ENCODE measurements at places on chromosomes 3 and 15.
A peak's percentile ranks its signal among the peaks of the same experiment; 100 is the strongest.

DNA sequence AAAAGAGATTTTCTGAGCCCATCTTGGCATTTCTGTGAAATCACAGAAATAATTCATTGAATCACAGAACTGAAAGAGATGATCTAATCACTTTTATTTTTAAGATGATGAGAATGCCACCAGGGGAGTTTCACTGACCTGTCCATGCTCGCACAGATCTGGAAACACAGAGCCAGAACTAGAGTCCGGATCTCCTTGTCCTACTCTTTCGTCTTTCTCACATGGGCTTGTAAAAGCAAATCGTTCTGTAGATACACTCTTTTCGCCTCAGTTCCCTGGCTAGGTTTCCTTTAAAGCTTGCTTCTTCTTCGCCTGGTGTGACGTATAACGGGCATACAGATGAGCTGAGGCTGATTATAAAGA, 122.5 kb upstream of the SPRED1 start:
- DNase-seq: no peak

DNA sequence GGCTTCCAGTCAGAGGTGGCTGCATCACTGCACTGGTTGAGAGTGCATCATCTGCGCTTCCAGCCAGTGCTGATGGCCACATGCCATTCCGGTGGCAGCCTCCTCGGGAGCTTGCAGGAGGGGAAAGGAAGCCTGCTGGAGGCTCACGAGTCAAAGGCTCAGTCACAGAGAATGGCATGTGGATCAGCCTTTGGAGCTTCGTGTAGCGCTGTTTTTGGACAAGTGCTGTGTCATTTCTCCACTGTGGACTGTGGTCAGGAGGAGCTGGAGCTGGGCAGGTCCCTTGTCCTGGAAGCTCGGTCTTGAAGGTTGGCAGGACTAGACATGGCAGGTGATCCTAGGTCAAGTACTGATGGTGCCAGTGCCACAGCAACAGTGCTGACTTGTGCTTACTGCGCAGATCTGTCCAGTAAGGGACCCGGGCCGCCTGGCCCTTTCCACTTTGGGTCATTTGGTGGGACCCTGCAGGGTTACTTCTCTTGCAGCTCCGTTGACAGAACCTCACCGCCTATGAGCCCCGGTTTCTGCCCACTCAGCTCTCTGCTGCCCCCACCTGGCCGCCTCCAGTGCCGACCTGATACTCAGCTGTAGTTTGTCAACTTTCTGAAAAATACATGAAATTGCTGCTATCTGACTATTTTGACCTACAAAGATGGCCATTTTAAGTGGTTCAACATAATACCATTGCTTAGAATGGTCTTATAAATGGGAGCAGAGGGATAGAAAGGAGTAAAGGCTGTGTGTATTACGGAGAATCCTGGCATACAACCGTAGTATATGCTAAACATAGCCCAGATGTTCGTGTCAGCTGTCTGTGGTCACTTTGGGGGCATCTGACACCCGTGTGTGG, 27.6 kb upstream of the TRPM1 start:
- peak; percentile 64 for DNase-seq

DNA sequence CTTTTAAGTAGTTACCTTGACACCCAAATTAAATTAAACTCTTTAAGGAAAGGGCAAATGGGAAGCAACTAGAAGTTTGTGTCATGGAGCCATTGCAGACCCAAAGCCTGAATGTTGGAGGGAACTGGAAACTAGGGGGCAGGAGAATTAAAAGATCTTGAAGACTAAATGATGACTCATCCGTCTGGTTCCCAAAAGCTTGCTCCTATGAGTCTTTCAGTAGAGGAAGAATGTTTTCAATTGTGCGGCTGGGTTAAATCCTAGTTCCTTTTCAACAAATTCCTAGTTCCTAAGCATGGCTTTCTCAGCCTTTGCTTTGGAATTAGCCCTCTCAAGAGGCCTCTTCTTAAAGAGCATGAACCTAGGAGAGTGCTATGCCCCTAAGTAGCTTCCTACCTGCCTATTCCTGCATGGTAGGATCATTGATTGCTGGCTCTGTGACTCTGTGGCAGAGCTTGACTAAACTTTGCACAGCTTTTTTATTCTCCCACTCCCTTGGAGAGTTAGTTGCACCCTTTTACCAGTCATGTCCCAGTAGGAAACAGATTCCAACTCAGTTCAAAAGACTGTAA, 17.7 kb downstream of the CLEC3B start:
- DNase-seq: no peak

DNA sequence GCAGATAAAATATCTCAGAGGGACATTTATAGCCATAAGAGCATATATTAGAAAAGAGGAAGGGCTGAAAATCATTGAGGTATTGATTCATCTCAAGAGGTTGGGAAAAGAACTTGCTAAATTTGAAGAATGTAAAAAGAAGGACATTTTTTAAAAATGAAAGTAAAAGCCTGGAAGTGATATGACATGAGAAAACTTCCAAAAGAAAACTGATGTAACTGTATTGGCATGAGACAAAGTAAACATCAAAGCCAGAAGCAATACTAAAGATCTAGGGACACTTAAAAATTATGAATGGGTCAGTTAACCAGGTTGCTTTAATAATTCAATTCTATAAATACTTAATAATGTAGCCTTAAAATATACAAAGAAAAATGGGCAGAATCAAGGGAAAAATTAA, 31.9 kb downstream of the CEP63 start:
- DNase-seq: no peak

DNA sequence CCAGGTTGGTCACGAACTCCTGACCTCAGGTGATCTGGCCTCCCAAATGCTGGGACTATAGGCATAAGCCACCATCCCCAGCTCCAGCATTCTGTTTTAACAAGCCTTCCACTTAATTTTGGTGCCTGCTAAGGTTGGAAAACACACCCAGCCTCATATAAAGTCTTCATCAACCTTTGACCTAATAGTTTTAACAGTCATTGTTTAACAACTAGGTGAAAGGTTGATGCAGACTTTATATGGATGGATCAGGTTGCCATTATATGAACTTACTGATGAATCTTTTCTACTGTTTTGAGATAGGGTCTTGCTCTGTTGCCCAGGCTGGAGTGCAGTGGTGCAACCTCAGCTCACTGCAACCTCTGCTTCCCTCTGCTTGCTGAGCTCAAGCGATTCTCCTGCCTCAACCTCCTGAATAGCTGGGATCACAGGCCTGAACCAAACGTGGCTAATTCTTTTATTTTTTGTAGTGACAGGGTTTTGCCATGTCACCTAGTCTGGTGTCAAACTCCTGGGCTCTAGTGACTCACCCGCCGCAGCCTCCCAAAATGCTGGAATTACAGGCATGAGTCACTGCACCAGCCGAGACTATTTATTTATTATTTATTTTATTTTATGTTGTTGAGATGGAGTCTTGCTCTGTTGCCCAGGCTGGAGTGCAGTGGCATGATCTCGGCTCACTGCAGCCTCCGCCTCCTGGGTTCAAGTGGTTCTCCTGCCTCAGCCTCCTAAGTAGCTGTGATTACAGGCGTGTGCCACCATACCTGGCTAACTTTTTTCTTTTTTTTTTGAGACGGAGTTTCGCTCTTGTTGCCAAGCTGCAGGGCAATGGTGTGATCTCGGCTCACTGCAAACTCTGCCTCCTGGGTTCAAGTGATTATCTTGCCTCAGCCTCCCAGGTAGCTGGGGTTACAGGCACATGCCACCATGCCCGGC, 3.1 kb upstream of the RPAP1 start:
- DNase-seq: no peak

DNA sequence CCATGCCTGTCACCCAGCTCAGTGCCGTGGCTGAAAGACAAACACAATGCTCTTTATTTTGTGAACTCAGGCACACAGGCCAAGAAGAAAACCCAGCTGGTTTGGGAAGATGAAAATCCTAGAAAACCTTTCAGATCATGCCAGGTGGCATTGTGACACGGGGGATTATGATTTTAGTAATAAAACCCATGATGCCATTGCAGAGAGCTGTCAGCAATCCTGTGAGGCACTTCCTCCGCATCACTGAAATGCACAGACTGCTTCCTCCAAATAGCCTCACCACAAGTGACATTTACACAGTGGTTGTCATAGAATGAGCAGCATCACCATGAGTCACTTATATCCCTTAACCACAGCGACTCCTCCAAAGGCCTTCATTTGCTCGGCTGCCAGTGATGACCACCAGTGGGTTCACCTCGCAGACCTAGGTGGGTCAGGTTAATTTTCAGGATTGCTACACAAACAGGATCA, 22.7 kb downstream of the ABHD6 start:
- no peak for DNase-seq

DNA sequence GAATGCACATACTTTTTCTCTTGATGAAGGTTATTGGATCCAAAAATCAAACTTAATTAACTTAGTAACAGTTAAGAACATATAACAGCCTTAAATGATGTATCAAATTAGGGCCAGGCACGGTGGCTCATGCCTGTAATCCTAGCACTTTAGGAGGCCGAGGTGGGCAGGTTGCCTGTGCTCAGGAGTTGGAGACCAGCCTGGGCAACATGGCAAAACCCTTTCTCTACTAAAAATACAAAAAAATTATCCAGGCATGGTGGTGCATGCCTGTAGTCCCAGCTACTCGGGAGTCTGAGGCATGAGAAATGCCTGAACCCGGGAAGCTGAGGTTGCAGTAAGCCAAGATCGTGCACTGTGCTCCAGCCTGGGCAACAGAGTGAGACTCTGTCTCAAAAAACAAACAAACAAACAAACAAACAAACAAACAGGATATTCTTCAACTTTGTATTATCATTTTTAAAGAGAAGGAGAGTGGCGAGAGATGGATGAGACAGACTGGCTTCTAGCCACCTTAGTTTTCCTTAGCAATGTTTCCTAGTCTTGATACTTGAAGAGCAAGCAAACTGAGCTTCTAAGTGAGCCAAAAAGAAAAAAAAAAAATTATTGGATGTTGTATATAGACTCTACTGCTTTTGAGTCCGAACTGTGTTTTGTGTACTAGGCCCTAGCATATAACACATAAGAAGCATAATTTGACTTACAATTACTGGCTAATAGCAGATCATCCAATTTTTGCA, 13.8 kb downstream of the SPRED1 start:
- peak; percentile 8 for DNase-seq

GRCh38 chr15:45747426-45747825, 112.6 kb downstream of the SQOR start:
- no peak for DNase-seq

- DNase-seq: no peak
Measured at GRCh38 chr15:59194639-59195325, 11.9 kb upstream of the LDHAL6B start.

GRCh38 chr3:40828741-40829415, 304.1 kb downstream of the ZNF621 start:
- no peak for DNase-seq

- DNase-seq: no peak
Measured at GRCh38 chr3:15756505-15756904, 41.3 kb downstream of the ANKRD28 start.

DNA sequence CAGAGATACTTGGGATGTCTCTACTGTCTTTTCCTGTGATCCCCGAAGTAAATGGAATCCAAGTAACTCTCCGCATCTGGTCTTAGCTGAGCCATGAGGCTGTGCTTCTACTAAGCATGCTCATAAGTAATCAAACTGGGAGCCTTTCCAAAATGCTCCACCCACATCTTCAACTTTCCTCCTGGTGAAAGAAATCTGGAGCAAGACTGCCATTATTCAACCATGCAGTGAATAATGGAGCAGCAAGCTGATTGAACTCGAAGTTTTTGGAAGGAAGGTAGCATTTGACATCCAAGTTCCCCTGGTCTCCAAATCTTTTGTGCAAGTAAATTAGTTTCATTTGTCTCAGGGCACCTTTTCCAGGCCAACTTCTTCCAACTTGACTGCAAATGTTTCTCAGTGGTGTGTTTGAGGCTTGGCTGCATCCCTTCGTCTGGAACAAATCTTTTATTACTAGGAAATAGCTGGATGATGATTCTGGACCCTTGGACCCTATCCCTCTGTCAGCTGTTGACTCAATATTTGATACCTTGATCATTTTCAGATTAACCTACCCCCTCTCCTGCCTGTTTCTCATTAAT, 19.4 kb downstream of the GXYLT2 start:
- no peak for DNase-seq

- peak; percentile 5 for DNase-seq
Measured at GRCh38 chr3:71657831-71658530, 67.2 kb downstream of the EIF4E3 start.

- DNase-seq: no peak
Measured at GRCh38 chr3:183299976-183300375, 46.9 kb downstream of the B3GNT5 start.

Measured in hypothalamus (tissue), 51 donors.